ENCODE measurements at places on chromosomes 1 and 21.

GRCh38 chr21:32592929-32593502, 7.7 kb upstream of the TCP10L start:
- no peak for DNase-seq

- no peak for DNase-seq
Measured at GRCh38 chr1:196376630-196377328, 231.5 kb downstream of the KCNT2 start.

DNA sequence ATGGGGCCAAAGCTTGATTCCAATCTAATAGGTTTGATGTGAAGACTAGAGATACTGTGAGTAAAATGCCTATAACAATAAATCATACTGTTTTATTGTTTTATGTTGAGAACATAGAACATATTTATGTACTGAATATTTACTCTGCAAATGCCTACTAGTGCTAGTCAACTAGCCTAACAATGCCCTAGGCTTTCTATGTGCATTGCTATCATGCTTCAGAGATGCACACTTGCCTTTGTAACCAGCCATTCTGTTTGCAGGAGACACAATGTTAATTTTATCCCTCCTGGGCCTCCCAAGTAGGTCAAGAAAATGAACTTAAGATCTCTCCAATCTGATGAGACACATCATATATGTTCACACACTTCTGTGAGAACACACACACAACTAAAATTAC, 530.8 kb upstream of the BEND5 start:
- DNase-seq = no peak

DNA sequence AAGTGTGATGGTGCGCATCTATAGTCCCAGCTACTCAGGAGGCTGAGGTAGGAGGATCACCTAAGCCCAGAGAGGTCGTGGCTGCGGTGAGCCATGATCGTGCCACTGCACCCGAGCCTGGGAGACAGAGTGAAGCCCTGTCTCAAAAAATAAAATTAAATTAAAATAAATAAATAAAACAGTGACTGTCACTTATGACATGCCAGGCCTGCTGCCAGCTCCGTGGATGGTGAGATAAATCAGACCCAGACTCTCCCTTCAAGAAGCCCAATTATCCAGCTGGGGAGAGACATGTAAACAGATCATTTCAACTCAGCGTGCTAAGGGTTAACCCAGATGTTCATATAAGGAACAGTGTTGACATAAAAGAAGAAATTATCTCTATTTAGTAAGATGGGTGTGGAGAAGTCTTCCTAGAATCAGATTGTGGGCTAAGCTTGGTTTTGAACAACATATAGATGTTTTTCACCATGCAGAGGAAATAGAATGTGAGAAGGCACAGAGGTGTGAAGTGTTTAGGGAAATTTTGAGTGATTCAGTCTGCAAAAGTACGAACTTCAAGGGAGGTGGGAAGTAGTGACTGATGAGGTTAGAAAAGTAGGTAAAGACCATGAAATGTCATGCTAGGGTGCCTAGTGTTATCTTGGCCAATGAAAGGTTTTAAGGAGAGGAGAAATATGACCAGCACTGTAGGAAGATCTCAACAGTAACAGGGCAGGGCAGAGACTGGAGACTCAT, 18.3 kb downstream of the YARS1 start:
- peak; percentile 88 for DNase-seq

DNA sequence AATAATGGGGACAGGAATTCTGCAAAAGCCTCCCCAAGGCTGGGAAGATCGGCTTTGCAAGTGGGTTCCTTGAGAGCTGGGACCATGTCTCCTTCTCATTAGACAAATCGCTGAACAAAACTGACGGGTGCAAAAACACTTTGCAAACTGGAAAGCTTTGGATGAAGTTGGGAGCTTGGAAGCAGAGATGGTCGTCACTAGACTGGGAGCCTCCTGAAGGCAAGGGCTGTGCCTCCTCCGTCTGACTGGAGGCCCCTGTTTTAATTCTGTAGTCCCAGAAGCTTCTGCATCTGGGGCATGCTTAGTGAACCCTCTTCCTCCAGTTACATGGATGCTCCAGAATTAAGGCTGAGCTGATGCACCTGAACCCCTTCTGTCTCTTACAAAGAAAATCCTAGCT, 82.3 kb upstream of the IFFO2 start:
- DNase-seq = no peak

DNA sequence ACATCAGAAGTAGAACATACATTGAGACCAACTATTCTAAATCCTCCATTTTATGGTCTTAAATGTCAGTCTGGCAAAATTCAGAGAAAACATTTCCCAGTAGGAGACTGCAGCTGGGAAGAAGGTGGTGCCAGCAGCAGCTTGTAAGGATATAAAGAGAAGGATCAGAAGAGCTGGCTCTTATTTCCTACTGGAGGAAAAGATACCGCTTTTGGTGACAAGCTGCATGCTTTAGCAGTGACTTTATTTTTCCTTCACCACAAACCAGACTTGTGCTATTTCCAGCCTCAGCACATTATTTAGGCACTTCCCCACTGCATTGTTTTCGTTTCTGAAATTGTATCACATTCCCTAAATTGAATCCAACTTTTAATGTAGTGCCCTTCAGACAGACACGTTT, 28.4 kb downstream of the RNF11 start:
- no peak for DNase-seq

DNA sequence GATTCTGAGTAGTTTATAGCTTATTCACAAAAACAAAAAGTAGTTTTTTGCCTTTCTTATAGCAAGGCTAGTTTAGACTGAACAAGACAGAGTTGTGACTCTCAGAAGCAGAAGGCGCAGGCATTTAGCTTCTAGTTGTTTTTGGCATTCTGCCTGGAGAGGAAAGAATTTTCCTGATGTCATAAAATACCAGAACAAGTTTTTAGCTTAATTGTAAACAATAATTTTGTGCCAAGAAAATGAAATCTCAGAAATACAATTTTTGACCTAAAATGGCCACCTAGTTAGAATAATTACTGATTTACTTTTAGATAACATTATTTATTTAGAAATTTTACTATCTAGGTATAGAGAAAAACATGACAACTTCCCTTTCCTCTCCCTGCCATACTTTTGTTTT, 1.0 kb downstream of the DNAJB4 start:
- peak; percentile 22 for DNase-seq
